ENCODE measurements at places on chromosomes 3 and 15.

- no peak for DNase-seq
These were observed 165.3 kb downstream of the FNDC3B start for GRCh38 chr3:172204716-172205115.

GRCh38 chr3:39900462-39901002 is 91.1 kb downstream of the MYRIP start:
- DNase-seq = no peak

DNA sequence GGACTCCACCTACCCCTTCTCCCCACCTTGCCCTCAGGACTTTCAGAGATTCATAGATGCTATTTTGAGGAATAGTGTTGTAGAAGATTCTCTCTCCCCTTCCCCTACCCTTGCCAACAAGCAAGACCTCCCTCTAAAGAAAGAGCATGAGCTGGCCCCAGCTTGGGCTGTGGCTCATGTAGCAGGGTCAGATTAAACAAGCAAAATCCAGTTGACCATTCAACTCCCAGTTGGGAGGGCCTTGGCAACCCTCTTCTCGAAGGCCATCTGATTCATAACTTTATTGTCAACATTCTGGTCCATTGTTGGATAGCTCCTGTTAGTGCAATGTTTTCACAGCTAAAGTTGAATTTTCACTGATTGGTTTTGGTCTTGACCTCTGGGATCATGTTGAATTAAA is 41.1 kb downstream of the TNFAIP8L3 start:
- DNase-seq = no peak

DNA sequence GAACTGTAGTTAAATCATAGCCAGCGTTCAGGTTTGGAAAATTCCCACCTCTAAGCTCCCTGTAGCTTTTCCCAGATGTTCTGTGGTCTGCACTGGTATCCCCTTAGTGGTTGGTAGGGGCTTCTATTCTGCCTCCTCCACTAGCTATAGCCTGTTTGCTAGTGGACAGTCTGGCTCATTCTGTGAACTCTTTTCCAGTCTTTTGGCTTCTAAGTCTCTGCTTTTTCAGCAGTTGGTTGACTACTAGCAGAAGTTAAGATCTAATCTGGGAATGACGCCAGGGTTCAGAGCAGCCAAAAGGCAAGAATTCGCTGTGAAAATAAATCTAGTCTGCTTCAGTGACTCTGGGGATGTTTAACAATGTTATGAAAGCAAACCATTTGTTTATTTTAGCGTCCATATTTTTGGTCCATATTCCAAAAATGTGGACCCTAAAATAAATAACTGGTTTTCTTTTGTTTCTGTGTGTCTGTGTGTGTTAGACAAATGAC is 73.7 kb upstream of the WDR72 start:
- no peak for DNase-seq

GRCh38 chr15:49270541-49271421 is 100.7 kb downstream of the GALK2 start:
- no peak for DNase-seq

GRCh38 chr15:94079968-94080367 is 151.4 kb upstream of the MCTP2 start:
- DNase-seq = no peak
